ENCODE measurements at places on chromosomes 1 and 21.

DNA sequence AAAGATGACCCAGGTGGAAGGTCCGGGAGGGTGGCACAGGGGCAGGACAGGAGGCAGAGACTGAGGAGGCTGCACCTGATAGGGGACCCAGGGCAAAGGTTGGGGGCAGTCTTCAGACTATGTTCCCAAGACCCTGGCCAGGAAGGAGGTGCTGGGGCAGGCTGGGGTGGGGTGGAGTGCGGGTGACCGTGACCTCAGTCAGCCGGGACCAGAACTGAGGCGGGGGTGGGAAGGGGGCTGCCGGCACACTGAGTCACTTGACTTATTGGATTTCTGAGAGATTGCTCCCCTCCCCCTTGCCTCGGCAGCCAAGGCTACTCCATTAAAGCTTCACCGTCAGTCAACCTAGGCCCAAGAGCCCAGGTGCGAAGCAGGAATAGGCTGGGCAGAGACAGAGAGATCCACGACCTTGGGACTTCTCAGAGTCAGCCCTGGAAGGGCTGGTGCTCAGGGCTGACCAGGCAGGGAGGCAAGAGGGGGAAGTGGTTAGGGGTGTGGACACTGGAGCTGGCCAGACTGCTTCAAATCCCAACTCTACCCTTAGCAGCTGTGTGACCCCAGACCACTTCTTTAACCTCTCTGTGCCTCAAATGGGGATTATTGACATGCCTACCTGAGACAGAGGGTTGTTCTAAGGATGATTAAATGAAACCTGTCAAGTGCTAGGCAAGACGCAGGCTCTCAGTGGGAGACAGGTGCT, 47.9 kb upstream of the LAPTM5 start:
- no peak for DNase-seq

DNA sequence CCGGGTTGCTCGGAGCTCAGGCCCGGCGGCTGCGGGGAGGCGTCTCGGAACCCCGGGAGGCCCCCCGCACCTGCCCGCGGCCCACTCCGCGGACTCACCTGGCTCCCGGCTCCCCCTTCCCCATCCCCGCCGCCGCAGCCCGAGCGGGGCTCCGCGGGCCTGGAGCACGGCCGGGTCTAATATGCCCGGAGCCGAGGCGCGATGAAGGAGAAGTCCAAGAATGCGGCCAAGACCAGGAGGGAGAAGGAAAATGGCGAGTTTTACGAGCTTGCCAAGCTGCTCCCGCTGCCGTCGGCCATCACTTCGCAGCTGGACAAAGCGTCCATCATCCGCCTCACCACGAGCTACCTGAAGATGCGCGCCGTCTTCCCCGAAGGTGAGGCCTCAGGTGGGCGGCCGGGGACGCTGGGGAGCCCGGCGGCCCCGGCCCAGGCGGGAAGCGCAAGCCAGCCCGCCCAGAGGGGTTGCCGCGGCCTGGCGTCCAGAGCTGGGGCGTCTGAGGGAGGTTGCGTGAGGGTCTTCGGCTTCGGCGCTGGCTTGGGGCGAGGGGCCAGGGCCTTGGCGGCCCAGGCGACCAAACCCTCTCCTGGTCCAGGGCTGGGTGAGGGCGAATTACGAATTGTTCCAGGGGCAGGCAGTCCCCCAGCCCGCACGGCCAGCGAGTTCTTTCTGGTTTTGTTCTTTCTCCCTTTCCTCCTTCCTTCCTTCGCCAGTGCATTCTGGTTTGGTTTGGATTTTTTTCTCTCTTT, 805 bp downstream of the SIM2 start:
- DNase-seq: no peak

DNA sequence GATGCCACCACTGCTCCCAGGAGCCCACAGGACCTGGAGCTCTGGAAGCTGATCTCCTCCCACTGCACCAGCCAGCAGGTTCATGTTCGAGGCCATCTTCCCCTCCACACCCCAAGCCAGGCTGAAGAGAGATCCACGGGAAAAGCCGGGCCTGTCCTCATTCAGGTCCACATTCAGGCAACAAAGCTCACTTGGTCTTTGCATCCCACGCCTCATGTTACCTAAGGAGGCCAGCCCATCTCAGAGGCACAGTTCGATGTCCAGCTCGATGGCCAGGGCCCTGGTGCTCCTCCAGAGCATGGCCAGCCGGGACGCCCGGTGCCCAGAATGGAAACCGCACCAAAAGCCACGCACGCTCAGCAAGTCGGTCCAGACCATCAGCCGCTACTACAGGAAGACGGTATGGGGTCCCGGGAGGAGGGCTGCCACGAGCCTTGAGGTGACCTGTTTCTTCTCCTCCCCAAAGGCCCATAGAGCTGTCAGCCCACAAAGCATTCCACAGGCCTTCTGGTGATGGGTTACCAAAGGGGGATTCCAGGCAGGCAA, at the start of gene CCDC27:
Gene CCDC27, plus strand, starts transcription at position 51 of the 546 bp plus-strand sequence. Its CDS starts 32 bp downstream, at position 83.
- DNase-seq: no peak

- peak; percentile 63 for DNase-seq
Measured at GRCh38 chr1:226128487-226129075, 58.0 kb downstream of the ACBD3 start.

DNA sequence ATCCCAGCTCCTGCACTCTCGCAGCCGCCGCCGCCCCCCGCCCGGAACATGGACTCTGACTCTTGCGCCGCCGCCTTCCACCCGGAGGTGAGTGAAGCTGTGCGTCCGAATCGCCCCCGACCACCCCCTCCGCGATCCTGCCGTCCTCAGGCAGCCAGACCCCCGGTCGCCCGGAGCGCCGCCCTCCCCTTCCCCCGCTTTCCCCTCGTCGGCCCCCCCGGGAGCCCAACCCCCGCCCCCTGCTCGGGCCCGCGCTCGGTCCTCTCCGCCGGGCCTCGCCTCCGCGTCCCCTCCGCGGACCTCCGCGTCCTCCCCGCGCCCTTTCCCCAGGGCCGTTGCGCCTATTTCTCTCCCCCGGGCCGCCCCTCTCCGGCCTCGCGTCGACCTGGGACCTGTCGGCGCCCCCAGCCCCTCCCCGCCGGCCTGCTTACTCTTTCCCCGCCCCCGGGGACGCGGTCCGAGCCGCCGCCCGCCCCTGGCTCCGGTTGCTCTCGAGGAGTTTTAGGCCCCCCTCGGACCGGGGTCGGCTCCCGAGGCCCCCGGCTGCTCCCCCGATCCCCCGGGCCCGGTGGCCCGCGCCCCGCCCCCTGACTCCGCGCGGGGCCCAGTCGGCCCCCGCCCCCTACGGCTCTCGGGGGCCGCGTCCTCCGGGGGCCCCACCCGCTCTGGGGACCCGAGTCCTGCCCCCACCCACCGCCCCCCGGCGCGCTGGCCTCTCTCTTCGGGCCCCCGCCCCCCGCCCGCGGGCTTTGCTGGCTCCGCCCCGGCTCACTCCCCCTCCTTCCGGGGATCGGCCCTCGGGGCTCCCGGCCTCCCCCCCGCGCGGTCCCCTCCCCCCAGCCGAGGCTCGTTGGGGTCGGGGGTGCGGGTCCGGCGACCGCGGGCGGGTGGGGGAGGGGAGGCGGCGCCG, 743 bp downstream of the PHF13 start:
- DNase-seq: peak; percentile 62

DNA sequence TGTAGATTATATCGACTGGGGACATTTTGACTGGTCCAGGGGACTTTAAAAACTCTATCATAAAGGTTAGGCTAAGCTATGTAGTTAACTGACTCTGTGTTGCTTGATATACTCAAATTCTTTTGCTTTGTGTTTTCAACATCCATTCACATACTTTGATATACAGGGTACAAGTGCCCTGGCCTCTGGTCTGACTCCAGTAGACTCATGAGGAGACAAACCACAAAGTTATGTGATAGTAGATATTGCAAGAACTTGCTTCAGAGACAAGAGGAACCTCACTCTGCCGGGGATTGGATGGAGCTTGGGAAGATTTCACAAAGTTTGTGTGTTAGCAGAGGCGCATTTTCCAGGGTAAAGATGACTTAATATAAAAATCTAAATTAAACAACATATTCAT, 1.3 kb downstream of the GORAB start:
- DNase-seq: no peak

GRCh38 chr1:45009956-45010854, 919 bp downstream of the HECTD3 start:
- DNase-seq: no peak

DNA sequence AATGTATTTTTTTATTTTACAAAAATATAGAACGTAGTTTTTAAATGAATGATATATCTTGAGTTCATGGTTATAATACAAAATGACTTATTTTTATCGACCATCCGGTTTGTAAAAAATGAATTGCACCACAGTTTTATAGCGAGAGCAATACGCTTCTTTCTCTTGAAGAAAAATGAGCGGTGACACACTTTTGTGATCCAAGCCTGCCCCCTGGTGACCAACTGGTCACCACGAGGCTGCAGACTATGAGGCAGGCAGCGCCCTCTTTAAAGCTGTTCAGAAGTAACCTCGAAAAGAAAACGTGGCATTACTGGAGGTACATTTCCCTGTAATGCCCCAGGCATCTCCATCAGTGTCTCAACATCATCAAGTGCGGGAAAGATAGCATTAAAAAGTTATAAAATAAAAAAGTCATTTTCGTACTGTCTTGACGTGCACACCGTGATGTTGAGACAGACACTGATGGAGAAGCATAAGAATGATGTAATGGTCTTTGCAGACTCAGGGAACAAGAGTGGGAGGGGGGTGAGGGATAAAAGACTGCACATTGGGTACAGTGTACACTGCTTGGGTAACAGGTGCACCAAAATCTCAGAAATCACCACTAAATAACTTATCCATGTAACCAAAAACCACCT, 734.2 kb upstream of the ADAMTS5 start:
- peak; percentile 59 for DNase-seq

DNA sequence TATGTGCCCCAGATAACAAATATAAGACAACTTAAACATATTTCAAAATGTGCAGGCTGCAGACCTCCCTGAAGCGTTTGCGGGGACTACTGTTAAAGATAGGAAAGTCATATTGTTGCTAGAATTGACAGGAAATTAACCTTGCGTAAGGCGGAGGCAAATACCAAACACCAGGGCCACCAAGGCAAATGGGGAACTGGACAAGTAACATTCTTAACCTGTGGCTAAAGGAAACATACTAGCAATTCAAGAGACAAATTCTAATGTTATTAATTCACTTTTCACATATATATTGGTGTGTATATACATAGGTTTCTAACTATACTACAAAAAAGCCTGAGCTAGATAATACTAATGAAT, 6.8 kb downstream of the HAPLN2 start:
- no peak for DNase-seq

DNA sequence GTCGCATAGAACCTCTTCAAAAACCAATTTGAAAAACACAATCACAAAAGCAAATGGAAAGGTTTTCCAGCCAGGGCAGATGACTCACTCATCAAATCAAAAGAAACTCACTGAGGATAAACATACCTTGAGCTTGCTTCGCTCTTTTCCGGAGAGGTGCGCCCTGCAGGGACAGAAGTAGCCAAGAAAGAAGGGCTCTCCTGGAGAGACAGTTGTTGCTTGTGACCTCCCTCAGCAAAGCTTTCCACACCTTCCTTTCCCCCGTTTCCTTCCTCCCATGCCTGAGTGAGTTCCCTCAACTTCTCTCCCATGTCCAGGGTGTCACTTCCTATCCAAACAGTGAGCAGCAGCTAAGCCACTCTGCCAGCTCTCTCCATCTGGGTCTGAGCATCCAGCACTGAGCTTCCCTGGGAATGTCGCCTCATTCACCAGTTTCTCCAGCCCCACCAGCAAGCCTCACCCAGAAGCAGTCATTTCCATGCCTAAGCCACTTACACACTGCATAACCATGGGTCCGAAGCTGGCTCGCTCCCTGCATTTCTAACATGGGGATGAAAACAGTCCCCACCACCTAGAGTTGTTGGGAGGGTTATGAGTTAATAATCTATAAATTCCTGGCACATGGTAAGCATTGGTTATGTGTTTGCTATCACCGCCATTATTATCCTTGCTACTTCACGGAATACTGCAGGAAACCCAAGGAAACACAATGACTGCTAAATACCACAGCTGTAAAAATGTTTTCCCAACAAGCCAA, 75.0 kb downstream of the PTPN14 start:
- DNase-seq: no peak

DNA sequence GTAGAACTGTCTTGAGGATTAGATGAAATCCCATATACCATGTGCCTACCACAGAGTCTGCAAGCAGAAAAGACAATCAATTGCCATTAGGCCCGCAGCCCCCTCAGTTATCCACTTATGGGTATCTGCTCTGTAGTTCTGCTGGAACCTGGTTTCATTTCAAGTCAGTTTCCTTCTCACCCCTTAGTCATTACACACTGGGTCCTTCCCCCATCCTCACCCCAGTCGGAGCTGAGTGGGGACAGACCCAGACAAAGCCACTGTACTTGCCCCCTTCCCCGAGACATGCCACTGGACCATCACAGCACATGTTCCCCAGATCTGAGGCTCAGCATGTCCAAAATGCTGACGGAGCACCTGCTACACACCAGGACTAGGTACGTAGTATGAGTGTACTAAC, 21.2 kb downstream of the PGLYRP3 start:
- no peak for DNase-seq

DNA sequence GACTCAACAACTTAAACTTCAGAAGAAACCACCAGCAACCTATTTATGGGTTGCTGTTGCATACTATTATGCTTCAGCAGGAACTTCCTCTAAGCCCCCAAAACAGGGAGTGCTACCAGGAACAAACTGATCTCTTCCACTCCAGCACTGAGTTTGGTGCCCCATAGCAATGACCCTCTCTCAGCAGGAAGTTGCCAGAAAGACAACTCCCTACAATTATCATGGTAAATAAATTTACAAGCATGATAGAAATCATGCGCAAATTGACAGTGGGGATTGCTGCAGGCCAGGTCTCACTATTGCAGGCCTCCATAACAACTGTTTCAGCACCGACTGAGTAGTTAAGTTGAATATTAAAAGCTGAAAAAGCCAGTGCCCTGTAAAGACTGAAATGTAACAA, 180.6 kb downstream of the PLA2G4A start:
- no peak for DNase-seq

GRCh38 chr1:30111431-30111830, 612.0 kb downstream of the MATN1 start:
- peak; percentile 38 for DNase-seq

DNA sequence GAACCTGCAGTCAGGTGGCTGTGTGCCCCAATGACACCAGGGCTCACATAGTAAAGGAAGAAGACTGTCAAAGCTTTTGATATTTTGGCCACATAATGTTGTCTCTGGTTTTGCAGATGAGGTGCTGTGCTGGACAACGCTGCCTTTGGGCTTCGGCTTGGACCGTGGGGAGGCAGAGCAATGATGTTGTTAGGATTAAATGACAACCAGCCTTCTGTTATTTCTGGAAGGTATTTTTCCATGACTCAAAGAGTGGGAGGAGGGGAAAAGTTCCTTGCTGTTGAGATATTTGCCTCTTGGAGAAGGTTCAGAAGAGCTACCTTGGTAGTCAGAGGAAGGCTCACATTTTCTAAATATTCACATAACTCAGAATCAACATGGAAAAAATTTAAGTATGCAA, 187.3 kb upstream of the GALNT2 start:
- DNase-seq: no peak

- DNase-seq: no peak
Measured at GRCh38 chr1:11486231-11487009, 7.5 kb downstream of the DISP3 start.

GRCh38 chr1:224880593-224881307, 48.7 kb upstream of the DNAH14 start:
- no peak for DNase-seq

- DNase-seq: no peak
Measured at GRCh38 chr1:85569737-85570404, 10.7 kb upstream of the CCN1 start.
